ENCODE measurements at places on chromosomes 12 and 14.
A peak's percentile ranks its signal among the peaks of the same experiment; 100 is the strongest.

DNA sequence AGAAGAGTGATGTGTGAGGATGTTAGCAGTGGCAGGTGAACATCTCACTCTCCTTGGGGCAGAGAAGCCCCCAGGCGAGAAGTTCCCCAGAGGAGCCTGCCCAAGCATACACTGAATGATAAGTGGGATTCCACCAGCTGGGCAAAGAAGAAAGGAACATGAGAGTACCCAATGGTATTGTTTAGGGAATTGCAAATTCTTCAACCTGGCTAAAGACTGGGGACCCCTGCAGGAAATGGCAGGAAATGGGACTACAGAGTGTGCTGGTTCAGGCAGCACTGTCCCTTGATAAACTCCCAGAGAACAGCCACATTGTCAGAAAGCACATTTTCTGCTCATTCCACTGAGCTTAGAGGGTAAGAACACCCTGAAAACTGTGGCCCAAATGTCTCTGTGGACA, 121.3 kb downstream of the RPS29 start:
- no peak for DNase-seq

- DNase-seq: no peak
Observed at GRCh38 chr12:83092606-83093005, 405.9 kb downstream of the TMTC2 start.

- DNase-seq: no peak
Observed at GRCh38 chr12:88946372-88946997, 366.2 kb upstream of the KITLG start.

- DNase-seq: peak; percentile 47
Observed at GRCh38 chr14:73463411-73463810, 5.1 kb upstream of the NUMB start.

DNA sequence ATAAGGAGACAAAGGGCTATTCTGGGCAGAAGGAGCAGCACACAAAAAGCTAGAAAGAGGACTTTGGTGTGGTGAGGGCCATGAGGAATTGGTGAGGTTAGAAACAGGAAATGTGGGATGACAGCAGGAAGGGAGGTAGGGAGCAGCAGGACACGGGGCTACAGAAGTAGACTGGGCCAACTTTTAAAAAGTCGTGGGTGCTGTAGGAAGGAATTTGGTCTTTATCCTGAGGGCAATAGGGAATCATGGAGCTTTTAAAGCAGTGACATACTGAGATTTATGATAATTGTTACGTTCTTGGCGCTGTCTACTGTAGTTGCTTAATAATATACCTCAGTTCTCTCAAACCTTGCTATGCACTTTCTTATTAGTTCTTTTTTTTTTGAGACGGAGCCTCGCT, 8.2 kb upstream of the CHURC1 start:
- no peak for DNase-seq

GRCh38 chr14:103739466-103739792, 23.8 kb downstream of the ZFYVE21 start:
- no peak for DNase-seq

- no peak for DNase-seq
Observed at GRCh38 chr14:101031721-101032120, 128.2 kb upstream of the RTL1 start.

GRCh38 chr12:59675461-59675860, 79.6 kb downstream of the SLC16A7 start:
- no peak for DNase-seq

- no peak for DNase-seq
Observed at GRCh38 chr12:54479421-54479820, 6.0 kb upstream of the GTSF1 start.
